AG09309 (cell line): ENCODE measurements at places on chromosomes 12 and 14.

DNA sequence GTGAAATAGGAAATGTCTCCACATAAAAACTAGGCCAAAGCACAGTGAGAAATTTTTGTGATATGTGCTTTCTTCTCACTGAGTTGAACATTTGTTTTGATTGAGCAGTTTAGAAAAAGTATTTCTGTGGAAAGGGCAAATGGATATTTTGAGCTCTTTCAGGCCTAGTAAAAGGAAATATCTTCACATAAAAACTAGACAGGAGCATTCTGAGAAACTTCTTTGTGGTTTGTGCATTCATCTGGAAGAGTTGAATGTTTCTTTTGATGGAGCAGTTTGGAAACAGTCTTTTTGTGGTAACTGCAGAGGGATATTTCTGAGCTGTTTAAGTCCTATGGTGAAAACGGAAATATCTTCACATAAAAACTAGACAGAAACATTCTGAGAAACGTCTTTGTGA lies 582.7 kb upstream of the ALG10B start:
- DNase-seq = no peak

GRCh38 chr12:40597133-40597532 lies 95.1 kb upstream of the CNTN1 start:
- no peak for DNase-seq

- DNase-seq = no peak
Measured at GRCh38 chr12:121383601-121384021, 16.3 kb upstream of the RNF34 start.

GRCh38 chr12:119179335-119180021 lies 747 bp downstream of the HSPB8 start:
- DNase-seq = no peak

DNA sequence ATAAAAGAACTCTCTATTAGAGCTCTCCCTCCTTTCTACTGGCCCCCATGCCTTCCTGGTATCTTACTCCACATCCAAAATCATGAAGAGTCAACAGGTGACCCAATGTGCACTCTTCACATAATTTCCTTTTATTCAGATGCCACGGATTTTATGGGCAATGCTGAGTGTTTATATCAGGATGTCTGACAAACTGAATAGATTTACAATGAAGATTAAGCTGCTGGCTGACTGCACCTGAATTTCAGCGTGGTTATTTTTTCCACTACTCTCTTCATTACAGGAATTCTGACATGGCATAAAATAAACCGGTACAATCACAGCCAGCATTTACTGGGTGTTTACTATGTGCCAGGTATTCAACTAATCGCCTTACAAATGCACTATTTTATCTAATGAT lies 29.4 kb upstream of the CERS5 start:
- no peak for DNase-seq

- DNase-seq = no peak
Measured at GRCh38 chr12:93592641-93593406, 20.3 kb downstream of the SOCS2 start.

- no peak for DNase-seq
Measured at GRCh38 chr12:65364046-65364445, 85.6 kb downstream of the MSRB3 start.

GRCh38 chr12:97229004-97229403 lies 233.6 kb upstream of the RMST start:
- DNase-seq = no peak

DNA sequence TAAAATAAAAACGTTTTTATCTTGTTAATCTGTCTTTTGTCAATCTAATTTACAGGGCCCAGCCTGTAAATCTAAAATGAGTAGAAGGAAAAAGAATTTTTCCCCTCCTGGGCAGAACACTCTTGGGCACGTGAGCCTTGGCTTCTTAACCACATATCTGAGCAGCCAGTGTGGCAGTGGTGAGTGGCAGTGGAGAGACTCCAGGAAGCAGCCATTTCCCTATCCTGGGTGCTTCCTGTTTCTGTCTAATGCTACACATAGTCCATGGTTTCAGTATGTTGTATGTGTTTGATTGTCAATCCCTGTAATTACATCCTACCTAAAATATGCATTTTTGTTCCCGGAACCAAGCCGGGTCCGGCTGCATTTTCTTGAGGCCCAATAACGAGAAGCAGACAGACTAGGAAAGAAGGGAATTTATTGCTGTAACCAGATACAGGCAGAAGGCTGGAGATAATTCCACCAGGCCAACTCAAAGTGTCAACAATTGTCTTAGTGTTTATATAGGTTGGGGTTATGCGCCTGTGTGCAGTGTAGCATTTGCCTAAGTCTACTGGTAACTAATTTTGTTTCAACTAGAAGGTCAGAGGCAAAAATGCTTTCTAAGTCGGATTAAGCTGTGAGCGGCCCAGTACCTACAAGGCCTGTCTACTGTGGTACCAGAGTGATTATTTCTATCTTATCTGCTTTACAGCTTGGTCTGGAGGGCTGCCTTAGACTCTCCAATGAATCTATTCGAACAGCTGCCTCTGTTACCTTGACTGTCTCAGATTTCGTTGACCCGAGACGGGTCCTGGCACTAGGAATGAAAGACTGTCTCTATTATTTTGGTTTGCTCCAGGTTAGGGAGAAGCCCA lies 82.4 kb upstream of the RESF1 start:
- no peak for DNase-seq

- DNase-seq = no peak
Measured at GRCh38 chr12:70635755-70636154, 1.5 kb downstream of the PTPRB start.

DNA sequence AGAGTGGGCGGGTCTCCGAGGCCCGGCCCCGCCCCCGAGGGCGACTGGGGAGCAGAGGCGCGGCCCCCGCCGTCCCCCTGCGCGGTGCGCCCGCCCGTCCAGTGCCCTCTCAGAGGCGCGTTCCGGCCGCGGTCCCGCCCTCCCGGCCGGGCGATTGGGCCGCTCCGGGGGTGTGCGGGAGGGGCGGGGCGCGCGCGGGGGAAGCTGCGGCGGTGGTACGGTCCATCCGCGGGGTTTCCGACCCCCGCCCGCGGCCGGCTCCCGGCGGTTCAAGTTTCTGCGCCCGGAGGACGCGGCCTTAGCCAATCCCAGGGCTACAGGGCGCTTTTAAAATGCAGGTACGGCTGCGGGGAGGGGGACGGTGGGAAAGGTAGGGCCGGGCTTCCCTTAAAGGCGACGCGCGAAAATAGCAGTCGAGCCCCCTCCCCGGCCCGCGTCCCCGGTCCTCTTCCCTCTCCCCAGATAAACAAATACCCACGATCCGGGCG lies 315 bp upstream of the CCDC85C start:
- DNase-seq = peak; percentile 74

DNA sequence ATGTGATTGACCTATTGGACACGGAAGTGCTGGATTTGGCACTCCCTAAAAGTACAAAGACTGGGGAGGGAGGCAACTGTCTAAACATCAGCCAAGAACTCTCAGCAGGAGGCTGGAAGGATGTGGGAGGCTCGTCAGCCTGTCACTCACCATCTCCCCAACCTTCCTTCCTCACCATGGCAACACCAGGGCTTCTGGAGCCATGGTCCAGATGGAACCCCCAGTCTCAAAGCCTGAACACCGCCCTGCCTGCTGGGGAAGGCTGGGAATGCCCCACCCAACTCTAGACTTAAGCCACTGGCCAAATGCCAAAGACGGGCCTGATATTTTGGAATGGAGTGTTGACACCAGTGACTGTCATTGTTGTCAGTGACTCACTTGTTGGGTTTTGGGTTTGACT lies 55.3 kb downstream of the GALNT16 start:
- no peak for DNase-seq

- DNase-seq = no peak
Measured at GRCh38 chr14:67480011-67480410, 8.5 kb downstream of the TMEM229B start.

DNA sequence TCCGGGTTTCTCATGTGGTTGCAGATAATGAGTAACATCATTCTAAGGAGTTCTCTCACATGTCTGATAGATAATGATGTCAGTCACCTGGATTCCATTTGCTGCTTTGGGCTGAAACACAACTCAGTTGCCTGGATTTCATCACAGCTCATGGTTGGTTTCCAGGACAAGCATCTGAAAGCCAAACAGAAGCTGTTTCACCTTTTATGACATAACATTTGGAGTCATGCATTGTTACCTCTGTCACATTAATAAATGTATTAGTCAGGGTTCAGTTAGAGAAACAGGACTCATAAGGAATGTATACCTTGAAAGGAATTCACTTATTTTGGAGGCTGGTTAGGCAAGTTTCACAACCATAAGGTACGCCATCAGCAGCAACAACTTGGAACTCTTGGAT lies 251.9 kb upstream of the ATXN7L3B start:
- DNase-seq = no peak

DNA sequence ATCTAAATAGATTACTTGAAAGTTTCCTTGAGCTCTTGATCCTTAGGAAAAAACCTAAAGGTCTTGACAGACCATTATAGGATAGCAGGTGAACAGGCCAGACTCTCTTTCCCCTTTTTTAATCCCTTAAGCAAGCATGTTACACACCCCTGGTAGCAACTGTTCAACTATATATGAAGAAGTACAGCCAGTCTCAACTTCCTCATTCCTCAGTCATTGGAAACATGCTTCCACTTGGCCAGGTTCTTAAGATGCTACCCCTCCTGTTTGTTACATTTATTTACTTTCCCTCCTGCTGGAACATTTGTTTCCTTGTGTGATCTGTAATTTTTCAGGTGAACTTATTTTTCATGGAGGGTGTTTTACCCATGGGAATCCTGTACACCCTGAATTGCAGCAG lies 124.1 kb downstream of the ARMH4 start:
- DNase-seq = no peak

DNA sequence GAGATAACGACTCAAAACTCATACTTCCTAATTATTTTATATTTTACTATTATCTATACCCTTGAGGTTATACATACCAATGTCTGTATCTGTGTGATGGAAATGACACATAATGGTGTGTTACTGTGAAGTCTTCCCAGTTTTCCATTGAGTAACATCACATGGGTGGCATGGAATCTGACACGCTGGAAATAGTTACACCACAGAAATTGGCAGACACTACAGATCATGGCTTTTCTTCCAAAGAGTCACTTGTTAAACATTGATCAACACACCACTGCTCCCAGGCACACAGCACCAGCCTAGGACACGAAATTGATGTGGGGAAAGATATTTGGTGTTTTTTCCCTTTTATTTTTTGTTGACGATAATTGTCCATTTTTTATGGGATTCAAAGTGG lies 33.0 kb upstream of the VWF start:
- DNase-seq = no peak

DNA sequence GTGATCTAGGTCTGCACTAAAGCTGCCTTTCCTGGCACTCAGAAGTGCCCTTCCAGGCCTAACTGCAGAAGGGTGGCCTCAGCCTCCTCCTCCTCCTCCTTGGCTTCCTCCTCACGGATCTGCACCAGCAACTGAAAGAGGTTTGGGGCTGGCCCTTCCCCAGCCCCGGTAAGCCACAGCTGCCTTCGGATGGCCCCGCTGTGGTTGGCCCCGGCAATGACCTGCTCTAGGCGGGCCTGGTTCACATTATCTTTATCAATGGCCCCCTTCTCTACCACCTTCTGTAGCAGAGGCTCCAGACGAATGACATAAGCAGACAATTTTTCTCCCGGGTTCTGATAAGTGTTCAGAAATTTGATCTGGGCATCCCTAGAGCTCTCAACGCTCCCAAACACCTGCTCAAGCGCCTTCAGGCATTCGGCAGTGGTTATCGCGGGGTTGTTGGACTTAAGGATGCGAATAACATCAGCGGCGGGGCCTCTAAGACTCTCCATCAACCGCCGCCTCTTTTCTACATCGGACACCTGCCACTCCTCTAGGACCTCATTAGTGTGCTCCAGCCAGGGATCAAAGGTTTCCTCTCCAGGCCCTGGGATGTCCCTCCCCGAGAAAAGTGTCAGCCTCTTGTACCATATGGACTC lies 1.5 kb downstream of the PNMA1 start:
- no peak for DNase-seq

DNA sequence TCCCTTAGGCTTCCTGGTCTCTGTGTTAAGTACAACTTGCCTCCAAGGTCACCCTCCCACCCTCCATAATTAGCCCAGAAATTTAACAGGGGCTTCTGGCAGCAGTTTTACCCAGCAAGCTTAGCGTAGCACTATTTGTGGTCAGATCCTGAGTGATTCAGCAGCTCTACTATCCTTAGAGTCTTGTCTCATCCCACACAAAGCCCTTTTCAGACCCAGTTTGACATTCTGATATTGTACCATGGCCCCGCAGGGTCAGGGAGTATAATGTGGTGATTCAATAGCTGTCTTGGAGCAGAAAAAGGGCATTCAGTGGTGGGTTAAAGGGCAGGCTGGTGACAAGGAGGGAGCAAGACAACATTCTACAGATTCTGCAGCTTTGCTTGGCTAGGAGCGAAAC lies 153.8 kb upstream of the DDHD1 start:
- no peak for DNase-seq

DNA sequence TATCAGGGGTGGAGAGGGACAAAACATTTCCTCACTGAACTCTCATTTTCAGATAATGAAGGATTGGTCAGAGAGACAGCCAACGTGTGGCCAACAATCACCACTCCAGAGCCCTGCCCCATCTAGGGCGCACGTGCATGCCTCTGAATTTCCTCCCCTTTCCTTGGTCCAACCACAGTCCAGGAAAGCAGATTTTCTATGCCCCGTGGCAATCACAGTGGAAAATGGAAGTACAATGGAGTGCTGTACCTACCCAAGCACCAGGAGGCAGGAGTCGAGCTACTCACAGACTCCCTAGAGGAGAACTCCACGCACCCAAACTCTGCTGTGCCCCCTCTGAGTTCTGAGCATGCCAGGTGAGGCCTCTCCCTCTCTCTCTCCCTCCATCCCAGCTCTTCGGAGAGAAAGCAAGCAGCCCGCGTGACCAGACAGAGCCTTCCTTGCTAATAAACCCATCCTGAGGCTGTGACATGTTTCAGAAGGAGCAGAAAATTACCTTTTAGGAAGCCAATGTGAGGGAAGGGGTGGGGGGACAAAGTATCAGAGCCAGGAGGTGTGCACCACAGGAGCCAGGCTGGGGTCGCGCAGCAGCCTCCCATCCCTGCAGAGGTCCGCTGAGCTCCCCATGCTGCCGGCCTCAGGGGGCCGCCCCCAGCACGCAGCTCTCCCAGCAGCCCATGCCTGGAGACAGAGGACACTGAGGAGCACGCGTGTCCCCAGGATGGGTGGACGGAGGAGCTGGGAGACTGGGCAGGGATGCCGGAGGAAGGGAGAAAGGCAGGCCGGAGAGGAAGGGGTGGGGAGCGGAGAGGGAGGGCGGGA lies 73.4 kb downstream of the PITPNM2 start:
- no peak for DNase-seq
